ENCODE measurements at places on chromosomes 1 and 21.

- no peak for DNase-seq
Observed at GRCh38 chr21:15363921-15364320, 299.1 kb upstream of the NRIP1 start.

GRCh38 chr1:67784545-67785186 lies 48.6 kb downstream of the GNG12 start:
- no peak for DNase-seq

GRCh38 chr1:189429610-189430009 lies 1048.1 kb downstream of the BRINP3 start:
- no peak for DNase-seq

GRCh38 chr1:233916706-233917105 lies 12.2 kb downstream of the SLC35F3 start:
- DNase-seq = no peak

DNA sequence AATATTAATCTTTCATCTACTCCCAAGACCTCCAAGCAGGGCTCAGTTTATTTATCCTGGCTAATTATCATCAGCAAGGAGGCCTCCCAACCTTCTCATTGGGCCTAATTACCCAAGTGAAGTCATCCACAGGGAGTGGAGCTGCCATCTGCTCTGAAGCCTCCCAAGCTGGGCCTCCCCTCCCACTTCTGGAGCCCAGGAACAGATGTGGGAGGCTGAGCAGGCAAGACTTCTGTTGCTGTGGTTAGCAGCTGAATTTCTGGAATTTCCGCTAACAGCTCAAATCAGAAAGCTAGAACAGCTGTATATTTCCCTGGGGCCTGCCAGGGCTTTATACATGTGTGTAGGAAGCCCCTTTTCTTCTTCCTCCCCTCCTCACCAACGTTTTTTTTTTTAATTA lies 127.5 kb downstream of the UCK2 start:
- no peak for DNase-seq

All from esophagus squamous epithelium (tissue), 5 donors.